ENCODE measurements at places on chromosomes 16 and 17.

DNA sequence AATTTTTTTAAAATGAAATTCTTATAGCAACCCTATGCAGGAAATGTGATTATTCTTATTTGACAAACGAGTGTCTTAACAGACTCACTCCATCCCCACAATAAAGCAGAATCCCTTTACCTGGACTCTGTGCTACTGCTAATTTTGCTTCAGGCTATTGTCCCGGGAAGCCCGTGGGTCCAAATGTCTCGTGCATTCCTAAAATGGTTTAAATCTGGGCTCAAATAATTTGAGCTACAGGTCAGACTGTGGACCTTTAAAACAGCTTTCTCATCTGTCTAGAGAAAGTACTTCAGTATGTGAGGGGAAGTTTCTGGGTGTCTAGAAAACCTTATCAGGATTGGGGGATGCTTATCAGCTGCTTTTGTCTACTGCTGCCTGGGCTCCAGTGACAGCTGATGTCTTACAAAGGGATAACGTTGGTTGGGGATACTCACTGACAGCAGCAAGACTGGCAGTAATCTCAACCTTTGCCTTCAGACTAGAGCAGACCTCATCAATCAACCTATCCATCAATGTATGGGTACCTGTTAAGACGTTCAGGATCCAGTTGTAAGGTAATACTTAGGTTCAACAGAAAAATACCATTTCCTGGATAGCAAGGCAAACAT, 197.9 kb upstream of the CDH11 start:
- DNase-seq: no peak

DNA sequence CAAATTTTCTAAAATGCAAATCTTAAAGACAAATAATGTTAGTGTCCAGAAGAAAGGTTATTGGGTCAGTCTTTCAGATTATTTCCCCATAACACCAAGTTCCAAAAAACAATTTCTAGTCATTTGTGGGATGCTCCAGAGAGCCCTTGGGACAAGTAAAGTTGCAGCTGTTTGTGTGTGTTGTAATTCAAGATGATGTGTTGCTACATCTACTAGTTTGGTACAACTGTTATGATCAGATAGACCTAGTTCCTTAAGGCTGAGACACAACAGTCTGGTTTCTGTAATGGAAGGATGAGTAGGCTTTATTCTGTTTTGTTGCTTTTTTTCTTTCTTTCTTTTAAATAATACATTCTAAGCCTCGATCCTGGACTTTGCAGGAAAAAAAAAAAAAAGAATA, 41.9 kb downstream of the PIGL start:
- DNase-seq: no peak

DNA sequence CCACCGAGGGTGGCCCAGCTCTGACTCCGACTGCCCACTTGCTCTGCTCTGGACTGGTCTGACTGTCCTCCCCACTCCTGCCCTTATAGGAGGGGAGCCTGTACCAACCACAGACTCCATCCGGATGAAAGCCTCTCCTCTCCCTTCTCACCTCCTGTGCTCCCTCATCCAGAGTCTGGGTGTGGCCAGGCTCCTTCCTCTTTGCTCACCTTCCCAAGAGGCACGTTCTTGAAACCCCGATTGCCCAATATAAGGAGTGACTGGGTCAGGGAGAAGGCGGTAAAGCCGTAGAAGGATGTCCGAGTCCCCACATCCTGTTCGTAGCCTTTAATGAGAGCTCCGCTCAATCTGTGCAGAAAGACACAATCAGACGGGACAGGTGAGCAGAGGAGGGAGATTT, 17.1 kb downstream of the ST6GALNAC1 start:
- no peak for DNase-seq

DNA sequence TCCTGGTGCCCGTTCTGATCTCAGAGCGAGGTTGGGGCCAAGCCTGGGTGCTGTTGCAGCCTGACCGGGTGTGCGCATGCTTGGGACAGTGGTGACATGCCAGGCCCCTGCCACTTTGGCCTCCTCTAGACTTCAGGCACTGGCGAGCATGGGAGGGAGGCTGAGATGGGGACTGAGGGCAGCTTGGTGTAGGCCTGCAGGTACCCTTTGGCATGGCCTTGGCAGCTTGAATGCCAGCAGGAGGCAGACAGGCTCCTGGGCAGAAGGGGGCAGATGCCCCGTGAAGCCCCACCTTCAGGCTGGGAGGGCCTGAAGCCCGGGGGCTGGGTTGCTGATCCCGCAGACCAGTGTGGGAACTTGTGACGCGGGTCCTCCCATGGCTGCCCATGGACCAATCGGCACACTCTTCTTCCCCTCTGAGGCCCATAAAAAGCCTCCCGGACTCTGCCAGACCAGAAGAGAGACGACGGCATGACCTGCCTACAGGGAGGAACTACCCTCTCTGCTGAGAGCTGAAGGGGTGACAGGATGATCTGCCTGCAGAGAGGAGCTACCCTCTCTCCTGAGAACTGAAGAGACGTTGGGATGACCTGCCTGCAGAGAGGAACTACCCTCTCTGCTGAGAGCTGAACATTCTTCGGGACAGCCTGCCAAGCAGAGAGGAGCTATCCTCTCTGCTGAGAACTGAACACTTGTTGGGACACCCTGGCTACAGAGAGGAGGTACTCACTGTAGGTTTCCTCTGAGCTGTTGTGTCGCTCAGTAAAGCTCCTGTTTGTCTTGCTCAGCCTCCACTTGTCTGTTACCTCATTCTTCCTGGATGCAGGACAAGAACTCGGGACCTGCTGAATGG, 17.5 kb downstream of the RHOT1 start:
- no peak for DNase-seq

DNA sequence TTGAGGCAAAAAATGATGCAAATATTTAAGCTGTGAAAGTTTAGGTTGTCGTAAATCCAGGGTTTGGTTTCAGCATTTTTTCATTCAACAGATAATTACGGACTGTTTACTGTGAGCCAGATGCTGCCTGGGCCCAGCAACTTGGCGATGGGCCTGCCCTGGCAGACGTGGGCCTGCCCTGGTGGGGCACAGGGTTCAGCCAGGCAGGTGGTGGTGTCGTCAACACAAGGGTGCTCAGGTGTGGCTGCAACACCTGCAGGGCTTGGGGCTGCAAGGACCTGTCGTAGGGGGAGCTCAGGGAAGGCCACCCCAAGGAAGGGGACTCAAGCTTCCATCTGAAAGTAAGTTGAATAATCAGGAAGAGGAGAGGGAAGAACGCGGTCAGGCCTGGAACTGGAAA, 15.1 kb downstream of the ZC3H18 start:
- DNase-seq: no peak

Measured in fibroblast of skin of right biceps (primary cell).